ENCODE measurements at places on chromosomes 3 and 15.

- DNase-seq: no peak
Measured at GRCh38 chr15:26624128-26624527, 148.7 kb downstream of the GABRB3 start.

DNA sequence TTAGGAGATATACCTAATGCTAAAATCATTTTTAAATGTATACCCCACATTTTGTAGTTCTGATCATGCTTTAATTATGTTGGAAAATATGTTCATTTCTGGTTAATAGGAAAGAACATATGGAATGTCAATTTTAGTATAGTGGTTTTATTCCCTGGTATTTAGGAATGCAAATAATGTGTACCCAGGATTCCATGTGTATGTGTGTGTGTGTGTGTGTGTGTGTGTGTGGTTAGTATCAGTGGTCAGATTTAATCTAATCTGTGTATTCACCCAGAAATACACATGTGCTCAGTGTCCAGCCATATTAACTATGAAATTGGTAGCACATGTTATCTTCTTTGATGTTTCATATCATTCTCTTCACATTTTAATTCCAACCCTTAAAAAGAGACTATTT lies 233.5 kb upstream of the DCBLD2 start:
- no peak for DNase-seq

DNA sequence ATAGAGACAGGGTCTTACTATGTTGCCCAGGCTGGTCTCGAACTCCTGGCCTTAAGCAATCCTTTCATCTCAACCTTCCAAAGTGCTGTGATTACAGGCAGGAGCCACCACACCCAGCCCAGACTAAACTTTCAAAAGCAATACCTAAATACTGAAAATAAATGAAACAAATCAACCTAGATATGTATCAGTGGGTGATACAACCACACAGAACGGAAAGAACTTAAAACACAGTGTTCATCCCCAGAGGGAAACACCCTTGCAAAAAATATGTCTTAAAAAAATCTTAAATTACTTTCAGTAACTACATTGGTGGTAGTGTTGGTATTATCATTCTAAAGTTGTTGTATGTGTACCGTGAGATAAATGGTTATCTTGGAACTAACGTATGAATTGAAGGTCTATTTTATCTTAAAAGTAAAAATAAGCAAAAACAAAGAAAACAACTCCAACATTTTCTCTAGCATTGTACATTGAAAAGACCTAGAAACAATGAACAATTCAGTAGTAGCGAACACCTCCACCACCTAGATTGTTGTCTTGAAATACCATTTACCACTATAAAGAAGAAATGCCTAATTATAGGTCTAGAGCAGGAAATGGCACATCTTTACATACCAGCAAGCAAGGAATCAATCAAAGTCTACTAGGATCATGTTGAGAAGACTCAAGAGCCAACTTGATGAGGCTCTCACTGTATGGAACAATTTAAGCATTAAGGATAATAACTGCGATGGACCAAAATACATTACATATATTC lies 24.7 kb downstream of the SLTM start:
- DNase-seq: no peak

DNA sequence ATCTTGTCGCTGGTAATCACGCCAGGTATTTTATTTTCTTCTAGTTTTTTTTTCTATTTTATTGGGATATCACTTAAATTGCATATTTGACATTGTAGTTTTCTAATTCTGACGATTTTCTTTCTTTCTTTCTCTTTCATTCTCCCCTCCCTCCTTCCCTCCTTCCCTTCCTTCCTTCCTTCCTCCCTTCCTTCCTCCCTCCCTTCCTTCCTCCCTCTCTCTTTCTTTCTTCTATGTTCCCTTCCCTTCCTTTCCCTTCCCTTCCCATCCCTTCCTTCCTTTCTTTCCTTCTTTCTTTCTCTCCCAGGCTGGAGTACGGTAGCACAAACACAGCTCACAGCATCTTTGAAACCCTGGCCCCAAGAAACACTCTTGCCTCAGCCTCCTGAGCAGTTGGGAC lies 100.6 kb upstream of the BCL6 start:
- DNase-seq: no peak

DNA sequence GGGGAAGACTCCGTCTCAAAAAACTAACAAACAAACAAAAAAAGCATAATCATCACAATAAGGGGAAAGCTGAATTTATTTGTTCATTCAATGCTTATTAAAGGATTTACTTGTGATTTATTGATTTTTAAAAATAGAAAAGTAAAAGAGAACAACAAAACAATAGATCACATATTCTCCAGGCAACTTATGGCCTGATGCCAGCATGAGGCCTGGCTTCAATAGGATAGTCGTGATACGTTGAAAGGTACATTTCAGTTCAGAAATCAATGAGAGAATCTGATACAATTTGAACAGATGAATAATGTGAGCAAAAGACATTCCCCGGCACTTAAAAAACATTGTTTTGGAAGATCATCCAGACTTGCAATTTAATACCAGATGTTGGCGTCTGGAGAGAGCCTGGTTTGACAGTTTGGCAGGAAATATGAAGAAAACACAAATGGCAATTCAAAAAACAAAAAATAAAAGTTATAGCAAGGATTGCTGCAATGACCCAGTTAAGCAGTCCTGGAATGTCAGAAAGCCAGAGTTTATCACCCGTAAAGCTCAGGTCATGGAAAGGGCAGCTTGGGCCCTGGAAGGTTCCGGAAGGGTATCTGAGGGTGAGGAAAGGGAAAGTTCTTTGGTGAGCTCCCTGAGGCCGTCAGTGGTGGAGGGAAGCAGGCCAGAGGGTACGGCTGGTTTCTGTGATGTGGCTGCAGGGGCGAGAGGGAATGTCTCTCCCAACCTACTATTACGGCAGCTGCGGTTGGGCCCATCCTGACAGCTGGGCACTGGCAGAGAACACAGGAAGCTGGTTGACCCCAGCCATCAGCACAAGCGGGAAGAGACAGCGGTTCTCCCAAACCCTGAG lies 230.2 kb upstream of the HES1 start:
- DNase-seq: no peak

GRCh38 chr15:66985653-66986052 lies 79.7 kb upstream of the SMAD3 start:
- no peak for DNase-seq

GRCh38 chr3:183539811-183540210 lies 15.7 kb downstream of the KLHL6 start:
- no peak for DNase-seq

GRCh38 chr3:189502676-189503257 lies 128.4 kb upstream of the TP63 start:
- DNase-seq: no peak

DNA sequence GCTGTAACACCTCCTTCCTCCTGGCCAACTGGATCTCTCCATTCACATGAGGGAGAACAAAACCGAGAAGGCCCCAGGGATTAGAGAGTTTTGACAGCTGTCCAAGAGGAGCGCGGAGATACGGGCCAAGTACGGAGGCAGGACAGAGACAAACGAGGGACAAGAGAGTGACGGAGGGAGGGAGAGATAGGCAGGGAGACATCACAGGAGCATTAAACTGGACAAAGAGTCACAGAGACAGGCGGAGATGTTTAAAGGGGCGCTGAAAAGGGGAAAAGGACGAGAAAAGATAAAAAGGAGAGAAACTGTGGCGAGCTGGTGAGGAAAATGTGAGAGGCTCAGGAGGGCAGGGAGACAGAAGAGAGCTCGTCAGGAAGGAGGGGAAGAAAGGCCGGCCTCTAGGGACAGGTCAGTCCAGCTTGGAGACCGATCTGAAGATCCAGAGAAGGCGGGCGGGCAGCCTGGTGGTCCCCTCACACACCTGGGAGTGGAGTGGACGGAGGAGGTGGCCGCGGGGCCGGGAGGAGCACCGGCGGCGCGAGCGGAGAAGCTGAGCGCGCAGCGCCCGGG lies 40.5 kb upstream of the ROPN1 start:
- no peak for DNase-seq

DNA sequence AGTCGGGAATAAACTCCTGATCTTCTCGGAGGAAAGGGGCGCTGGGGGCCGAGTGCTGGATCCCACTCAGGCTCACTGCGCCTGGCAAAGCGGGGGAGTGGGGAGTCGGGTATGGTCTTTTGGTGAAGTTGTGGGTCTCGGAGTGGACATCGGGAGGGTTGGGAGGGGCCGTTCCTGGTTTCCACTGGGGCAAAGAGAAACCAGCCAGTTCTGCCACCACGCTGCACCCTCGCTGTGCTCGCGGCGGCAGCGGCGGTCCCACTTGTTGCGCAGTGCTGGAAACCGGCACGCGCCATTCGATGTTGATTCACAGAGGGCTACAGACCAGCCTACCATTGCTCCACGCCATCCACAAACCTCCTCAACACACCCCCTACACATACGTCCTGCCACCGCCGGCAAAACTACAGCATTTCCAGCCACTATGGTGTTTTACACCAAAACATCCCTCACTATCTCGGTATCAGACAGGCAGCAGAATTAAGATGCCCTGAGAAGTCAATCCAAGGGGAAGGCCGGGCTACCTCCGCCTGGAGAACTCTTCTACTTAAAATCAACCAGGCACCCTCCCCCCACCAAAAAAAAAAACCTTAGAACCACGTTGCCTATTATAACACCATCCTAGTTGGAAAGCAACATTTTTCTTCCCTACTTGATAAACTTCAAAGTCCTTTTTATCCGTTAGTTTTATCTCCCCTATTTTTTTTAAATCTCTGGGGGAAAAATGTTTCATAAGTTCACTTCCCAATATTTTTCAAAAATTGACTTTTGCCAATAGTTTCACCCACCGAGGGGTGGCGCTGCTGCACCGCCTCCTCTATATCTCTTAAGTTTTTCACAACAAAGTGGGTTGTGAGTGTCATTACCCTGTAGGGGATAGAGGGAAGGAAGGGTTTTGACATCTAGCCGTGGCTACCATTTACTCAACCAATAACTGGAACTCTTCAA lies 3.6 kb downstream of the BCL6 start:
- peak; percentile 80 for DNase-seq

DNA sequence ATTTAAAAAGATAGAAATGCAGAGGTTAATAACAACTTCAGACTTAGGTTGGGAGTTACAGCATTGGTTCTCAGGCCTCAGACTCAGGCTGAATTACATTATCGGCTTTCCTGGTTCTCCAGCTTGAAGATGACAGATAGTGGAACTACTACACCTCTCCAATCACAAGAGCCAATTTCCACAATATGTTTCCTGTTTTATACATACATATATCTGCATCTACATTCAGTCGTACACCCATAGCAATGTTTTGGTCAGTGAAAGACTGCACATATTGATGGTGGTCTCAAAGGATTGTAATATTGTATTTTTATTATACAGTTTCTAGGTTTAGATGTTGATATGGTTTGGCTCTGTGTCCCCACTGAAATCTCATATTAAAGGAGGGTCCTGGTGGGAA lies 35.4 kb downstream of the AADACL2 start:
- DNase-seq: no peak

GRCh38 chr15:45121706-45122417 lies 7.7 kb downstream of the DUOXA2 start:
- DNase-seq: no peak

DNA sequence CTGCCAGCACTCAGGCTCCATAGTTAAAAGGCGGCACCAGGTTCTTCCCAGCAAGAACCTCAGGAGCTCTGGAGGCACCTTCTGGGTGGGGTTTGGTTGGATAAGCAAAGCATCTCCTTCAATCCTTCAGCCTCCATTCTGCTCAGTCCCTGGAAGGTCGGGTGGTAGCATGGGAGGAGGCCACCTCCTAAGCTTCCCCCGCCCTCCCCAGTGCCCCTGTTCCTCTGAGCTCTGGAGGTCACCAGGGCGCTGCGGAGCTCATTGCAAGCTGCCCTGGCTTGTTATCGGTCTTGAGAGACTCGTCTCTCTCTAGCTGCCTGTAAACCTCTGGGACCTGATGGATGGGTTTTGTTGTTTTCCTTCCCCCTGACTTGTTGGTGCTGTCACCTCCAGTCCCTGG lies 124.8 kb downstream of the RPLP1 start:
- no peak for DNase-seq

- no peak for DNase-seq
Measured at GRCh38 chr3:64651741-64652241, 36.0 kb downstream of the ADAMTS9 start.

- no peak for DNase-seq
Measured at GRCh38 chr3:16817197-16817596, 67.6 kb upstream of the PLCL2 start.

DNA sequence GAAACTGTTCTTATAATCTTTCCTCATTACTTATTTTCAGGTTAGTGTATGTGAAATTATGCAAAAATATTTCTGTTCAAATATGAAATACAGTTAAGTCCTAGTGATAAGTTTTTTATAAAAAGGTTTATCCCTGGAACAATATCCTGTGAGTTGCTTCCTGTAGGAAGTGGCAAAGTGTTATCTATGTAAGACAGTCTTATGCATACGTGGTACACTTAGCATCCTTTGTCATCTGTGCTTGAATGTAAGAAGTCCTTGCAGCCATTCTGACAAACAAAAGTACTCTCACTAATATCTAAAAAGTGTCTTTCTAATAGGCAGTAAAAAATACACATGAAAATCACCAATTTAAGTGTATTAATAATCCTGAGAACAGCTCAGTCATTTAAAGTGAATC lies 372.5 kb upstream of the BCHE start:
- DNase-seq: no peak

GRCh38 chr3:15269091-15269989 lies 63.0 kb downstream of the SH3BP5 start:
- peak; percentile 94 for DNase-seq

DNA sequence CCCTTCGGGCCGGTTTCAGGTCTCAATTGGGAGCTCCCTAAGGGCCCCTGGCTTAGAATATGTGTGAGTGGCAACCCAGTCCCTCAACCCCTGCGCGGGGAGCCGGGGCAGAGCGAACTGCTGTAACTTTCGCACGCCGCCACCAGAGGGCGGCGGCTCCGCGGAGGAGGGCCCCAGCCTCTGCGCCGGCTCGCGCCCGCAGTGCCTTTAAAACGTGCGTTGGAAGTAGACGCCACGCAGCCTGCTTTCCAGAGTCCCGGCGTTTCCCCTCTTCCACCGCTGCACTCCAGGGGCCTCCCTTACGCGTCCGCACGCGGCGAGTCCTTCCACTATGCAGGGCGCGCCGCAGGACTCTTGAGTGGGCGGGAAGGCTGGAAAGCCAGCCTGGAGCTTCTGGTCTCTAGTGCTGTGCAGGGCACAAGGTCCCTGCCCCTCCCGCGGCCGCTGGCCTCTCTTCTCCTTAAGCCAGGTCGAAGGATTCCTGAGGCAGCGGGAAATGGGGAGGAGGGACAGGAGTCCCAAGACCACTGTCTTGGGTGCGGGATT lies 23.7 kb upstream of the RNU6-1 start:
- peak; percentile 66 for DNase-seq

- peak; percentile 63 for DNase-seq
Measured at GRCh38 chr3:113533534-113533892, 1.2 kb downstream of the SIDT1 start.

DNA sequence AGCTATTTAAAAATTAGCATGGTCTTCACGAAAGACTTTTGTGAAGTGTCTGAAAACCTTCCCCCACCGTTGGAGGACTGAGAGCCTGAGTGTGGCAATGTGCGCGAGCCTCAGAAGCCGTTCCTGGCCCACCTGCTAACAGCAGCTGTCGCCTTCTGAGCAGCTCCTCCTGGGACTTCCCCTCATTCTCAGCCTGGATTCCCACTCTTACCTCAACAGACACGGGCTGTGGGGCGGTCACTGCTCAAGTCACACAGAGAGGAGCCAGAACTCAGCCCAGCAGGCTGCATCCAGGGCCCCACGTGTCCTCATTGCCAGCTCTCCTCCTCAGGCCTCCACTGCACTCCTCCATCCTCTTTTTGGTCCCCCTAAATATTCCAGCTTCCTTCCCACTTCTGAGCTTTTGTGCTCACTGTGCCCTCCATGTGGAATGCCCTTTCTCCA lies 7.8 kb downstream of the DNASE1L3 start:
- no peak for DNase-seq
